ENCODE measurements at places on chromosomes 3 and 15. TPM values are rescaled to one million over a fixed set of nuclear protein-coding genes. Genes with fewer than 3 reads are reported as not detected.

- peak; percentile 70 for DNase-seq
These were observed 1.4 kb upstream of the SEMA6D start for GRCh38 chr15:47715856-47716445.

Gene MELTF
- 14.5 TPM for total RNA-seq

- DNase-seq = no peak
These were observed 1.6 kb downstream of the MUSTN1 start for GRCh38 chr3:52833202-52833601.

DNA sequence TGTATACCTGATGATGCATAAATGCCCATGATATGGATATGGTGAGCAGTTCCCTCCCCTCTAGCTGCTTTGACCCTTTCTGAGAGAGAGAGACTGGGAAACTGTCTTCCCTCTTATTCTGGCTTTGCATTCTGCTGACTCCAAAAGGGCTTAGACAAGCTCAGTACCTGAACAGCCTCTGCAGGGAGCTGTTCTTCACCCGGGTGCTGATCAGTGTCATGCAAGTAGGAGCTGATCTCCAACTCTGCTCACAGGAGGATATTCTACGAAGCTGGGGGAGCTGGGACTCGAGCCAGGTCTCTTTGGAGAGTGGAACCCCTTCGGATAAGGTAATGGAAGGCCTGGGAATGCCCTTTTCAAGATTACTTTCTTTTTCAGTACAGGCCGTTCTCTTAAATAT, 237.1 kb downstream of the RYR3 start:
- DNase-seq = no peak

GRCh38 chr3:138921316-138922292, 25.3 kb downstream of the FOXL2 start:
- DNase-seq = no peak

DNA sequence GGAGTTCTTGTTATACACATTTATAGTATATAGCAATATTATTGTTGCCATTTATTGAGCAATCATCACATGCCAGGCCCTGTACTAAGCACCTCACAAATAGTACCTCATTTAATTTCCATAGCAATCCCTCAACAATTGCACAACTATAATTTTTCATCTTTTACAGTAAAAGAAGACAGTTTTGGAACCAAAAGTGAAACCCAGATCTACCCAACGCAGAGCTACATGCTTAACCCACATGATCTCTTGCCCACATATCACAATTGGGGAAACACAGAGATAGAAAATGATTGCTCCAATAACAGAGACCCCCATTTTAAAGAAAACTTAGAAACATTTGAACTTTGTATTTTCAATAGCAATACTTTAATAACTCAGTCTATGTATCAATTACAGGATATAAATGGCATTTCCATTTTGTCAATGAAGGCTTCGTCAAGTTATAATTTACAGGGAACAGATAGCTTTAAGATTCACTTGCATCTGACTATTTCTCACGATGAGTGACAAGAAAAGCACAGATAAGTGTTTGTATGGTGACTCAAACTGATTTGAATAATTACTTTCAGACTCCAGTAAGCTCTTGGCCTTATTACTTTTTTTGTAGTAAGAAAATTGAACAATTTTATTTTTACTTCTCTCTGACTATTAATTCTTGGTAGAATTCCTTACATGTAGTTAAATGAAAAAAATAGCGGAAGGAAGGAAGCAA, 38.7 kb upstream of the CCDC50 start:
- no peak for DNase-seq

All from dorsolateral prefrontal cortex (tissue), 122 donors.